ENCODE measurements at places on chromosomes 16 and 17.

- no peak for DNase-seq
Observed at GRCh38 chr16:85190572-85190971, 78.3 kb upstream of the CIBAR2 start.

GRCh38 chr17:1639549-1640180, 5.9 kb downstream of the SCARF1 start:
- DNase-seq, result no peak

DNA sequence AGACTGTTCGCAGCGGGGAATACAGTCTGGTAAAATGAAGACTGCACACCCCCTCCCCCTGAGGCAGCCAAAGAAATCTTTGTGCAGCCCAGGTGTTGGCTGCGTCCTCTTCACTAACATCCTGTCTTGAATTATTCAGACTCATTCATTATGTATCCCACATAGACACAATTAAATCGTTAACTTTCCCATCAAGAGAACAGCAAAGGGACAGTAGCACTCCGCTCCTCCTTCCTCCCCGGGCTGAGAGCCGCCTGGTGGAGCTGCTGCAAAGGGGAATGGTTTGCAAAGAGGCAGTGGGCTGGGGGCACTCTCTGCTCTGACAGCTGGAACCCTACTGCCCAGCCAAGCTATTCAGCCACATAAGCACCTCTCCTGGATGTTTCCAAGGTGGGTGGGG, 290.0 kb upstream of the SOX9 start:
- DNase-seq, result no peak

GRCh38 chr17:17868641-17869522, 32.1 kb upstream of the SREBF1 start:
- DNase-seq, result no peak

DNA sequence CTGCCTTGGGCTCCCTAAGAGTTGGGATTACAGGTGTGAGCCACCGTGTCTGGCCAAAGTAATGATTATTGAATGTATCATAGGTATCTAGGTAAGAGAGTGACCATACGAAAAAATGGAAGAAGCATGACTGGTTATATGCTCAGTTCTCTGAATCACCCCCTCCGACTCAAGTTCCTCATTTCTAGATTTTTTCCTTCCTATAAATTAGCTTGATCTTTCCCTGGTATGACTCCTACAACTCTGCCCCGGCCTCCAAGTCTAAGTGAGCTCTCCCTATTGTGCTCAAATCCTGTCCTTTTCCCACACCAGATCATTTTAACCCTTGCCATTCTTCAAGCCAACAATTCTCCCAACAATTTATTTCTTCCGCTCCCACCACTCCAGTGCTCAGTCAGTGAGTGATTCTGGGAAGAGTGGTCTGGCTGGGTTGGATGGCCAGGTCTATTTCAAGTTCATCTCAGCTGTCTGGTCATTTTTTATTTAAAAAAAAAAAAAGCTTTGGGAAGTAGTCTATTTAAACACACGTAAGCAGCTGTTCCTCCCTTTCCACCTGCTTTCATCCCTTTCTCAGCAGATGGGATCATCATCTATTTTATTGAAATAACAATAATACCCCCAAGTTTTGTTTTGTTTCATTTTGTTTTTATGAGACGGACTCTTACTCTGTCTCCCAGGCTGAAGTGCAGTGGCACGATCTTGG, 120.2 kb upstream of the HS3ST2 start:
- no peak for DNase-seq

DNA sequence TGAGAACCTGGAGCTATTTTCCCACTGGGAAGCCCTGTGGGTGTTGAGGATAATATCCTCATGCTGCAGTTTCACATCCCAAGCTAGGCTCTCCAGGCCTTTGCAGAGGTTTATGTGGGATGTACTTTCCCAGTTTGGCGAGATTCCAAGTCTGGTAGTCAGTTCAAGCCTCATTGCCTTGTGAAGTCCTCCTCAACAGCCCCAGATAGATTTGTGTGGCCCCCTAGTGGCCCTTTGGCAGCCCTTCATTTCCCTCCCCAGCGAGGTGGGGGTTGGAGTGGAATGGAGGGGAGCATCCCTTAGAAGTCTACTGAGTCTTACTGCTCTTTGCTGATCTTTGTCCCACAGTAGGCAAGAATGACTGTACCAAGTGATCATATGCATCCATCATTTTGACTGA, 137.9 kb downstream of the CDH11 start:
- DNase-seq, result peak; percentile 10

DNA sequence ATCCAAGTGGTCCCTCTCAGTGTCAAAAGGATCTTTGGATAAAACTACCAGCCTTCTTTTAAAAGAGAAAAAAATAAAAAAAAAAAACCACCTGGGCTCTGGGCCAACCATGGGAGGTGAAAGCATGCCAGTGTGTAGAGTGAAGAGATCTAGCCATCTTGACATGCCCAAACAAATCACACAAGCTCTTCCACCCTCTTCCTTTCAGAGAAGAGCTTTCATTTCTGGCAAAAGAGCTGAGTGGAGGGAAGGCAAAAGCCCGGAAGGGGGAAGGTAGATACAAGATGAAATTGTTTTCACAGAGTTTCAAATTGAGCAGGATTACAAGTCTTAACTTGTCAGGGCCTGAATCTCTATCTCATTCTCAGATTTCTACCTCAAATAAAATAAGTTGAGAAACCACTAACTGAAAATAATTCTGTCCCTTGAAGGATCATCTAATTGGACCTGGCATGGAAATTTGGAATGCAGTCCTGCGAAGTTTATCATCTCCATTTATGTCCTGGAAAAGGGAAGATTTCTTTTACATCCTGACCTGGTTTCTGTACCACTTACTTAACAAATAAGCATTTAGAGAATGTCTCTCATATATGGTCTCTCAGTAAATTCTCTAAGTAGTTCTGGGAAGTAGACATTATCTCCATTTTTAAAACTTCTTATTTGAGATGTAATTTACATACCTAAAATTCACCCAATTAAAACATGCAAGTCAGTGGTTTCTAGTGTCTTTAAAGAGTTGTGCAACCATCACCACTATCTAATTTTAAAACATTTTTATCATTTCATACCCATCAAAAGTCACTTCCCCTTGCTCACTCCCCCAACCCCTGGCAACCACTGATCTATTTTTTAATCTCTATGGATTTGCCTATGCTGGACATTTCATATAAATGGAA, 93.7 kb downstream of the TANGO6 start:
- DNase-seq, result peak; percentile 76

DNA sequence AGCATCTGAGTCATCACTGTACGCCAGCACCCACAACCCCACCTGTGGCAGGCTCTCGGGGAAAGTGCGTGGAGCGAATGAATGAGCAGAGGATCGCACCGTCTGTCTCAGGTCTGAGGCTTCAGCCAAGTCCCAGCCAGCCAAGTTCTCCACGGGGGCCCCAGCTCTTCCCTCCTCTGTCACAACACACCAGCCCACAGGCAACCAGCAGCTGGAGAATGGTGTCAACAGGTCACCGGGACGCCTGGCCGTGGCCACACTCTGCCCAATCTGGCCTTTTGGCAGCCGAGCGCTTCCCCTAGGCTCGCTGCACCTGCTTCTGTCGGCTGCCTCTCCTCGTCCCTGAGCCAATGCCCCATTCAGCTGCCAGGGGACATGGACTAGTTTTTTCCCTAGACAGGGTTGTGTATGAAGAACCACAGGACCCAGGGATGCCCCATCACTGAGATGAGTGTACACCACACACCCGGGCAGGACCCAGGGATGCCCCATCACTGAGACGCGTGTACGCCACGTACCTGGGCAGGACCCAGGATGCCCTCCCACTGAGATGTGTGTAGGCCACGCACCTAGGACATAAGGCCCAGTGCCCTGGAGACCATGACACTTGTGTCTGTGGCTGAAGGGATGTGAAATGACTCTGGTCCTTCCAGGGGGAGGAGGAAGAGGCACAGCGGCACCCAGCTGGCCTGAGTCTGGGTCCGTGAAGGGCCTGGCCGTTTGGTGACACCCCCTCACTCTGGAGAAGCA, 52.8 kb downstream of the ABR start:
- no peak for DNase-seq

- DNase-seq, result no peak
Observed at GRCh38 chr17:40937384-40937819, at the start of gene KRT23. Gene KRT23 (minus strand): TSS chr17:40937646. CDS start chr17:40936603, 1,043 bp downstream.

DNA sequence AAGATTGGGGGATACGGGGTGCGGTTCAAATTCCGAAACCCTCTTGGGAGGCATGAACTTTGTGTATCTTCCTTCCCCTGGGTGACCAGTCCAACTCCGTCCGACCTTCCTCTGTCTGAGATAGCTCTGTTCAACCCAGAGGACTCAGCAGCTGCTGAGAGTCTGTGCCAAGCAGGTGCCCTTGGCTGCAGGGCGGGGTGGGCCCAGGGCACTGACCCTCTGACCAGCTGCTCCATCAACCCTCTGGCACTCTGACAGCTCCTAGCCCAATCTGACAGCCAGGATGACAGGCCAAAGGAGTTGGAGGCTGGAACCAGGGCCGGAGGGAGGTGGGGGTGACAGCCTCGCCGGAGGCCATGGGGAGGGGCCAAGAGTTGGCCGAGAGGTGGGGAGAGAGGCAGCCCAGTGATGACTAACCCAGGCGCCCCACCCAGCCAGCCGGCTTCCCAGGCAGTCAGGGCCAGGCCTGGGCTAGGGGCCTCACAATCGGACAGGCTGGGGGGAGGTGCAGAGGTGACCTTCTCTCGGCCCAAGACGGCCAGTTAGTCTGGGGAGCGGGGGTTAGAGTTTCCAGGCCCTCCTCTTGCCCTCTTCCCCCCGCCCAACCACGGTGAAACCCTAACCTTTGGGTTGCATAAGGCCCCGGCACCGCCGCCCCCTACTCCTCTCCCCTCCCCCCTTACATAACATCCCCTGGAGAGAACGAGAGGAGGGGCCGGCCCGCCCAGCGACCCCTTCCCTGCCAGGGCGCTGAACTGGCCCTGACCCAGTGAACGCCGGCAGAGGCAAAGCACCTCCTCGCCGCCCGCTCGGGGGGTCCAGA, 5.0 kb upstream of the TLCD2 start:
- DNase-seq, result no peak

DNA sequence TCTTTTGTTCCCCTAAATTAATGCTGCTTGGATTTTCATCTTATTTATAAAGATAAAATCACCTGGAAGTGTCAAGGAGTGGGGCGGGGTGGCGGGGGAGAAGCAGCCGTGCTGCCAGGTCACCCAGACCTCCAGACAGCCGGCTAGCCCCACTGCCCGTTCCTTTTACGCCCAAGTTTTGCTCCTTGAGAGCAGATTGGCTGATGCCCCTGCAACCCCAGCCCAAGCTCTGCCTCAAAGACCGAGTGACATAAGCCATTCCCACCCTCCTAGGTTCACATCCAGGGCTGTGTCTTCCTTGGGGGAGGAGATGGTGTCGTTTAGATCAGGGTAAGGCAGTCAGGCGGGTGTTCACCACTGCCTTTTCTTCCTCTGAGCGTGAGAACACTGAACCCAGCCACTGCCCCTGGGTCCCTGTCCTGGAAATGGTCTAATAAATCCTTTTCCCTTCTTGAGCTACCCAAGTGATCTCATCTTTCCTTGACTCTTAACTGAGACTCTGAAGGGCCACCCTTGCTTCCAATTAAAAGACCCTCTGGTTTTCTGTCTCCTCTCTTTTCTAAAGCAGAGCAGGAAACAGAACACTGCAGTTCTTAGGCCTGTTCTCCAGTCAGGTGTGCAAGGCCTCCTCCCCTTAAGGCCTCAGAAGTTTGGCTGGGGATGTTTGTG, 5.7 kb downstream of the PDF start:
- DNase-seq, result no peak

- no peak for DNase-seq
Observed at GRCh38 chr17:63973247-63973646, 529 bp upstream of the SCN4A start.

GRCh38 chr17:36740157-36740556, 138.8 kb downstream of the MRM1 start:
- no peak for DNase-seq

GRCh38 chr17:6815775-6816174, 15.8 kb downstream of the TEKT1 start:
- no peak for DNase-seq

GRCh38 chr17:15981646-15982580, 17.6 kb downstream of the ZSWIM7 start:
- DNase-seq, result no peak

DNA sequence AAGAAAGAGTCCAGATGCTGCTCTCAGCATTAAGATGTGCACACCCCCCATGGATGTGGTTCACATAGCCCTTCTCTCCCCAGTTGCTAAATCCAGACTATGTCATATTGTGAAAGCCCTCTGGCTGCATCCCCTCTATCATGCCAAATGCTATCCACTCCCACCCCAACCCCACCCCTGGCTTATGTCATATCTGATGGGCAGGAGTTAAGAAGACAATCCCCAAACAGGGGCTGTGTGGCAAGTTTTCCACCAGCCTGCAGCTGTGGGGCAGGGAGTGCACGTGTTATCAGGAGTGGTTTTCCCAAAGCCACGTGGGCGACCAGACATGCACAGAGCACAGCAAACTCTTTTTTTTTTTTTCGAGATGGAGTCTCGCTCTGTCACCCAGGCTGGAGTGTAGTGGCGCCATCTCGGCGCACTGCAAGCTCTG, 10.0 kb downstream of the FAM117A start:
- DNase-seq, result no peak

DNA sequence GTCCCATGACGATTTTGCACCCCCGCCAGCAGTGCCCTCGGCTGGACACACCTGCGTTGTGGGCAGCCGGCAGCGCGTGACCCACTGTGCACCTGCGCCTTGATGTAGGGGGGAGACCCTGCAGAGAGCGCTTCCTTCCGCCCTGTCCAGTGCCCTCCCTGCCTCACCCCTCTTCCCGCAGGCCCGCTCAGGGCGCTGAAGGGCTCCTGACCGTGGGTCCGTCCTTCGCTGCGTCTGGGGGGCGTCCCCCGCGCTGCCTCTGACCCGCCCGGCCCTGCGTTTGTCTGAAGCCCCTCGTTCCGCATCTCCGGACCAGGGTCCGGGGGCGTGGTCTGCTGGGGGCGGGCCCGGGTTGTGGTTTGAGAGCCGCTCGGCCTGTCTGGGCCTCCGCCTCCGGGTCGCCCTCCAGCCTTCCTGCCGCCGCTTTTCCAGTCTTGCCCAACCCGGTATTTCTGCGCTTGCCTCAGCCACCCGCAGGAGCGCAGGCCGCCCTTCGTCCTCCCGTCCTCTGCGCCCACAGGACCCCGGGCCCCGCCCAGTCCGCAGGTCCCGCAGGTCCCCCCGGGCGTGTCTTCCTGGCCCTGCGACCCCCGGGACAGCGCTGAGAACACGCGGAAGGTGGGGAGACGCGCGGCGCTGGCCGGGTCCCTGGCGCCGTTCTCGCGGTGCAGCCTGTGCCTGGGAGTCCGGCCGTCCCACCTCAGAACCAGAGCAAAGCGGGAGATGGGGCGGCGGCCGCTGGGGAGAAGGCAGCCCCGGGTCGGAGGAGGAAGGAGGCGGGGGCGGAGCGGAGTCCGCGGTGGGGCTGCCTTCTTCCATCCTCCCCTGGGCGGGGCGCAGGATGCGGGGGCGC, 4.0 kb upstream of the IL17C start:
- no peak for DNase-seq

DNA sequence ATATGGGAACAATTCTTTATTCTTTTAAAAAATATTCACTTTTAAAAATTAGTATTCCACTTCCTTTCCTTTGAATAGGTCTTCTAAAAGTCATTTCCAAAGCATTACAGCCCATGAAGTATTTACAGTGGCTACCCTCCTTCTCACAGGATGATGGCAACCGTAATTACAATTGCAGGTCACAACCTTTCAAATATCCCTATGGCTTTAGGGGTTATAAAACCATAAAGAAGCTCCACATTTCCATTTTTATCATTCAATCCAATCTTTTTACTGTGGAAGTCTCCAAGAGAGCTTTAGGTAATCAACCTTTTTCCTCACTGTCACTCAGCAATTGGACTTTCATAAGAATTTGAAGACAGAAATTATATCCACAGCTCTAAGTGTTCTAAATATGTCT, 488.9 kb upstream of the CA10 start:
- no peak for DNase-seq

Data from NCI-H1105 (cell line).